ENCODE measurements at places on chromosomes 1 and 21. TPM values are rescaled to one million over a fixed set of nuclear protein-coding genes. Genes with fewer than 3 reads are reported as not detected.

DNA sequence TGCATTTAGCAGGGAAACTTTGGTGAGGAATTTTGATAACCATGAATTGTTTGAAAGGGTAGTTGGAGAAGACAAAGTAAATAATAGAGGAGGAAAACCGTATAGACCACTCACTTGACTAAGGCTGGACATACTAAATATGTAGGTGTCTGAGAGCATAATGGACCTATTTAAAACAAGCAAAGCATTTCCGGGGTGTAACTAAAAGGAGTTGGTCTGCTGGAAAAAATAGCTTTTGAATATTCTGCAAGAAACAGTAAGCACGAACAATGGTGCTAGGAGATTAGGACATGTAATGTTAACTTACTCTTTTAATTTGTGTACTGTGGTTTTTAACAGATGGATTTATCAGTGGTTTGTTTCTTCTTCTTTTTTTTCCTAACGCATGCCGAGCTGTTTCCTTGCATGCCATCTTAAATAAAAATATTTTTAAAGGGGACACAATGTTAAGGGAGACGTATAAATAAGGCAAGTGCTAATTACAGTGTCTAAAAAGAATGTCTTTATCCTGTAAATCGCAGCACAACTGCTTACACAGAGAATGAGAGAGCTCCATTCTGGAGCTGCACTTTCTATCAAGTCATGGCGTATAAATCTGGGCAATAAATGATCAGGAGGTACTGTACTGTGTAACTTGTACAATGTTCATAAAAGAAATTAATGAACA, 492.1 kb downstream of the LMO4 start:
- H3K4me3 ChIP-seq: no peak overlapping the region
- no peak overlapping the region for H3K27ac ChIP-seq
- DNase-seq: no peak
- no peaks in the 10 kb centered on the region for H3K36me3 ChIP-seq
- no peaks in the 10 kb centered on the region for H3K27me3 ChIP-seq

Gene SPATA1
- 2.7 TPM for polyA plus RNA-seq

Gene RNF187
- 28.6 TPM for polyA plus RNA-seq

- no peak for DNase-seq
- H3K4me3 ChIP-seq: no peak overlapping the region
- H3K27me3 ChIP-seq: no peaks in the 10 kb centered on the region
- no peak overlapping the region for H3K27ac ChIP-seq
- no peaks in the 10 kb centered on the region for H3K36me3 ChIP-seq
Measured at GRCh38 chr1:202282025-202282371, 59.7 kb downstream of the UBE2T start.

DNA sequence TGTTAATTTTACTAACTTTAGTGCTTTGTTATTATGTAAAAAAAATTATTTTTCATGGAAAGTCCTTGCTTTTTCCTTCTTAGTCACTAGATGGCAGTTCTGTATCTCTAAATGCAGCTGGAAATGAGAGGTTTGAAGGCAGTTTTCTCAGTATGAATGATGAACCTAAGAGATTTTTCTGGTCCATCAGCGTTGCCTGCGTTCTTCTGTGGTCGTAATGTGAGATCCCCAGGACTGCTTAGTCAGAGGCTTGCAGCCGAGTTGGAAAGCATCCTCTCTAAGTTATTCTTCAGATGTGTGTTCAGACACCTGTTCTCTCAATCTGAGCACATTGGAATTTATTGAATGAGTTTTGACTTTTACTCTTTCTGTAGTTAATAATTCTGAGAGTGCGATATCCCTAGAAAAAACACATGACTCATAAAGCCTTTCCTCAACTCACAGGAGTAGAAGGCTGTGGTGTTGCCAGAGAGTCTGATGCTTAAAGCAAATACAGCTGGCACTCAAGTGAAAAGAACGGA, 99.3 kb downstream of the FMN2 start:
- H3K36me3 ChIP-seq: no peaks in the 10 kb centered on the region
- peak; percentile 57 for DNase-seq
- no peaks in the 10 kb centered on the region for H3K27me3 ChIP-seq
- no peaks in the 10 kb centered on the region for H3K4me1 ChIP-seq
- H3K27ac ChIP-seq: no peak overlapping the region
- no peak overlapping the region for H3K4me3 ChIP-seq

DNA sequence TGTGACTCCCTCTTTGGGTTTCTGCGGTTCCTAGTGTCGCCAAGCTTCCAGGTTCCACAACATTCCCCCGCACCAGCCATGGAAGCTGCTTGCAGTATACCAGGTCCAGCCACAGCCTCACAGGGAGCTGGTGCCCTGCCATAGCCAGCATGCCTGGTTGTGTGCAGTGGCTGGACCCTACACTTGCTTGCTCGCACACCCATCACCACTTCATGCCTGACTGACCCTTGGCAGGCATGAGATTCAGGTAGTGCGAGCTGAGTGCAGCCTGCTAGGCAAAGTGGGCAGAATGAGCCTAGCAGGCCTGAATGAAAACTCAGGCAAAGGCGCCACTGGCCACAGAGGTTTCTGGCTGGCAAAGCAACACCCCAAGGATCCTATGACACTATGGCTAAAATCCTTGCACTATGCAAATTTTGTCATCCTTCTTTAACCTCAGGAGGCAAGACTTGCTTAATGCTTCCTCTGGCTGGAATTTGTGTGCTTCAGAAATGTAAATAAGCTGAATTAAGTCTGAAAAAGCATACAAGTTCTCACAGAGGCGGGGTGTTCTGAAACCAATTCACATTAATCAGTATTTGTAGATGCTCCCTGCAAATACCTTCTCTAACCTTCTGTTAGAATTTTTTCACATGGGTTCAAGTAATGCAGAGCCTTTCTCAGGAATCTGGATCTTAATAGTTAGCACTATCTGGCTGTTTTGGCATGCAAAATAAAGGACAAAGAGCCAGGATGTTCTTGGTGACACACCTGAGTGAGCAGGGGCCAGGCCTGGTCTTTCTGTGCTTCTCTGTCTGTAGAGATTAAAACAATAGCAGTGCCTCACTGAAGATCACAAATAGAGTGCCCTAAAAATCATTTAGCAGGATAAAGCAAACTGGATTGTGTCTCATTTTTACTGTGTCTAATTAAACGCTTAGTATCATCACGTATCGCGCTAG, 256.9 kb downstream of the GPATCH2 start:
- H3K27me3 ChIP-seq: no peaks in the 10 kb centered on the region
- no peak overlapping the region for H3K27ac ChIP-seq
- no peaks in the 10 kb centered on the region for H3K4me1 ChIP-seq
- H3K36me3 ChIP-seq: no peaks in the 10 kb centered on the region
- no peak overlapping the region for H3K4me3 ChIP-seq

DNA sequence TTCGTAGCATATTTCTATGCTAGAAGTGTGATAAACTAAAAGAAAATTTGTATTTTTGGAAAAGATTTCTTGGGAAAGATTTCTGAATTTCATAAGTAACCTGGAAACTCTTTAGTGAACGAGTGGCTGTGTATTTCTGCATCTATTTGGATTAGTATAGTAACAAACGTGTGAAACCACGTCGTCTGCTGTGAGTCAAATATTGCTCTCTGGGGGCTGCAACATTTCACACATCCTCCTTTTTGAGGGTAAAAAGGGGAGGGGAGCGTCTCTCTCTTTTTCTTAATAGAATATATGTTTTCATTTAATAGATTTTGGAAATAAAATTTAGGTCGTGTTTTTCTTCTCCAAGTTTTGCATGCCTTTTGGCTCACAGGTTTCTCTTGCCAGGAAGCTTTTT, 44.8 kb downstream of the LHX9 start:
- H3K4me1 ChIP-seq: no peaks in the 10 kb centered on the region
- H3K4me3 ChIP-seq: no peak overlapping the region
- no peak for DNase-seq
- no peaks in the 10 kb centered on the region for H3K27me3 ChIP-seq
- H3K36me3 ChIP-seq: no peaks in the 10 kb centered on the region

GRCh38 chr1:216779686-216780085, 56.5 kb upstream of the ESRRG start:
- no peak overlapping the region for H3K27ac ChIP-seq
- no peak for DNase-seq
- no peaks in the 10 kb centered on the region for H3K36me3 ChIP-seq
- H3K4me3 ChIP-seq: no peak overlapping the region
- no peaks in the 10 kb centered on the region for H3K4me1 ChIP-seq
- H3K27me3 ChIP-seq: no peaks in the 10 kb centered on the region
